ENCODE measurements at places on chromosomes 5 and 9. TPM values are rescaled to one million over a fixed set of nuclear protein-coding genes. Genes with fewer than 3 reads are reported as not detected.

- DNase-seq: no peak
These were observed 35.7 kb upstream of the UGT3A1 start for GRCh38 chr5:36026706-36027465.

Gene CARD9
- total RNA-seq: 4.3 TPM

GRCh38 chr5:172688349-172689217 is 47.5 kb downstream of the NEURL1B start:
- DNase-seq: no peak

GRCh38 chr5:51043745-51044144 is 339.5 kb upstream of the ISL1 start:
- no peak for DNase-seq

DNA sequence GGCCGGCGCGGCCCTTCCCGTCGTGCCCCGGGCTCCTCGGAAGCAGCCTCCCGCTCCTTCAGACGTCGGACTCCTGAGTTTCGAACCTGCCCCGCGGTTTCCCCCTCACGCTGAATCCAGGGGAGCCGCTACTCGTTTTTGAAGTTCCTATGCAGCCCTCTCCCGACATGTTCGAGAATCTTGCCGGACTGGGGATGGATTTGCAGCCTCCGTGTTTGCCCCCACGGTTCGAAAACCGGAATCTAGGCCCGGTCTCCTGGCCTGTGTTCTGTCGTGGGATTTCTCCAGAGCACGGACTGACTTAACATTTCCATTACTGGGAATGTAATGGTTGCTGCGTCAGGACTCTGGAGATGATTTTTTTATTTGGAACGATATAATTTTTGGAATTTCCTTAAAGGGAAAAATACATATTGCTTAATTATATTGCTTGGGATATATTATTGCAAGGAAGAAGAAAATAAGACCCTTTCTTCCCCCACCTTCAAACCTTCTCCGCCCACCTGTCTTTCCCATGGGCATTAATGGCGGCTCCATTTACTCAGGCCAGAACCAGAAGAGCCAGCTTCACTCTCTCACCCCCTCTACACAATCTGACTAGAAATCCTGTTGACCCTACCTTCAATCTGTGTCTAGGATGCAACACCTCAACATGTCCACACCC is 8.5 kb upstream of the MGAT1 start:
- DNase-seq: no peak

DNA sequence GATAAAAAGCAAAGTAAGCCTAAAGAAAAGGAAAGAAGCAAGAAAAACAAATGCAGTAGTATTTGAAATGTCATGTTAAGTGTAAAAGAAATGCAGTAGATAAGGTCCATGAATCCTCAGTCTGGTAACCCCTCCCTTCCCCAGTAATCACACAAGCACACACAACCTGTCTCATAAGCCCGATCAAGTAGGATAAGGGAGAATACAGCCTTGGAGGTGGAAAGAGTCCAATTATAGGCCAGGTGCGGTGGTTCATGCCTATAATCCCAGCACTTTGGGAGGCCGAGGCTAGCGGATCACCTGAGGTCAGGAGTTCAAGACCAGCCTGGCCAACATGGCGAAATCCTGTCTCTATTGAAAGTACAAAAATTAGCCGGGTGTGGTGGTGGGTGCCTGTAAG is 117.9 kb downstream of the GADD45G start:
- DNase-seq: no peak

DNA sequence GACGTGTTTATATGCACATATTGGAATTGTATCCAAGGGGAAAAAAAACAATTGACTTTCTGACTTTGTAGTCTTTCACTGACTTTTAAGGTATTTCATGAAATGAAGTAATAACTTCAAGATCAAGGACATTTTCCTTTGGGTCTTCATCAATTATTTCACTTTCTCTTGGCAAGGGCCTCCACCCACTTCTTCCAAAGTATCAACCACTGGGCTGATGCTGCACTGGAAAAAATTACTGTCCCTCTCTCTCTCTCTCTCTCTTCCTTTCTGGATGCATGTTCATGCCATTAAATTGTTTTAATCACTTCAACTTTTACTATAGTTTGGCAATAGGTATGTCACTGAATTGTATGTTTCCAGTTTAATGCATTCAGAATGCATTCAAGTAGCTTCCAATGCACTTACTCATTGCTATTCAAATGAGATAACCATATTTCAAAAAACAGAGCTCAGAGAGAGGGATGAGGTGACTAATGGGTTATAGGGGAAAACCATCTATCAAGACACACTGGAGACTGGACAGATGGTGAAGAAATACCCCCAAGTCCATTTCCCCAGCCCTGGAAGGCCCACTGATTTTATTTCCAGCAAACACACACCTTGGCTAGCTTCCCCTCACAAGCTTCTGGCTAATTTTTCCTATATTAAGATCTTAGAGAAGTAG is 585.3 kb downstream of the EBF1 start:
- no peak for DNase-seq

DNA sequence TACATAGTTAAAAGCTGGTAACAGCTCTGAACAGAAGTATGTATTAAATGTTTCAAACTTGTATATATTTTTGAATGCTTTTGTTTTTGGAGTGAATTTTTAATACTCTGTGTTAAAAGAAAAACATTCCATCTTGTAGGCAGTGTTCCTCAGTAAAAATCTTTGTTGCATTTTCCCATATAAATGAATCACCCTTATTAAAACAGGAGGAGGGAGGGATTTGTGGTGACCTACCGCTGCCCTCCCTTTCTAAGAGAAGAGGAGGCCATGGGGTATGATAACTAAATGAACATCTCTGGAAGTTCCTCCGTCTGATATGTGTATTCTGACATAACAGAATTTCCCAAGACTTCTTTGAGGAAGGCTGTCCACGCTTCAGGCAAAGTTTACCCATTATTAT is 53.4 kb downstream of the INIP start:
- no peak for DNase-seq

Gene SELENOP
- 185 TPM for total RNA-seq

Gene SPINK4
- not detected for total RNA-seq

- no peak for DNase-seq
These were observed 43.4 kb upstream of the KIAA1958 start for GRCh38 chr9:112443200-112443599.

DNA sequence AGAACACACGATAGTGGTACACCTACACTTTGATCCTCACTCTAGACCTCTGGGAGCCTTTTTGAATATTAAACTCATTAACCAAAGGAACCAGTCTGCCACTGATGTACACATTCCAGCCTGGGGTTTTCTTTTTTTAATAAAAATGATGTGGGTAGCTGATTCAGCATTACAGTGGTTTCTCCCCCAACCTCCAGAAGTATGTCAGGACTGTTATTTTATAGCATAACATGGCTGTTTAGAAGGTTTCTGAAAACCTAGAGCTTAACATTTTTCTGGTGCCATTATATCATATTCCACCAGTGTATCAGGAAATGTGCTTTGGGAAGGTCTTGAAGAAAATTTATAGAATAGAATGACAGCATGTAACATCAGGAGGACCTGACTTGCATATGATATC is 540.9 kb upstream of the WWC1 start:
- no peak for DNase-seq

GRCh38 chr5:81606150-81606549 is 144.7 kb downstream of the SSBP2 start:
- no peak for DNase-seq

DNA sequence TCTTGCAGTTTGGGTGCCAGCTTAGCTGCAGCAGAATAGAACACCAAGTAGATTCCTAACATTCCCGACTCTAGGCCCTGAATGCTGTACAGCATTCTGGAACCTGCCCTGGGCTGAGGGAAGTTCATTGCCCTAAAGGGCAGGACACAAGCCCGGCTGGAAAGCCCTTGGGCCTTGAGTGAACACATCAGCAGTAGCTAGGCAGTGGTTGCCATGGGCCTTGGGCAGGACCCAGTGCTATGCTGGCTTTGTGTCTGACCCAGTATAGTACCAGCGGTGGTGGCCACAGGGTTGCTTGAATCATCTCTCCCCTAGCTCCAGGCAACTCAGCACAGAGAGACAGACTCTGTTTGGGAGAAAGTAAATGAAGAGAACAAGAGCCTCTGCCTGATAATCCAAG is 137.8 kb downstream of the AGTPBP1 start:
- no peak for DNase-seq

DNA sequence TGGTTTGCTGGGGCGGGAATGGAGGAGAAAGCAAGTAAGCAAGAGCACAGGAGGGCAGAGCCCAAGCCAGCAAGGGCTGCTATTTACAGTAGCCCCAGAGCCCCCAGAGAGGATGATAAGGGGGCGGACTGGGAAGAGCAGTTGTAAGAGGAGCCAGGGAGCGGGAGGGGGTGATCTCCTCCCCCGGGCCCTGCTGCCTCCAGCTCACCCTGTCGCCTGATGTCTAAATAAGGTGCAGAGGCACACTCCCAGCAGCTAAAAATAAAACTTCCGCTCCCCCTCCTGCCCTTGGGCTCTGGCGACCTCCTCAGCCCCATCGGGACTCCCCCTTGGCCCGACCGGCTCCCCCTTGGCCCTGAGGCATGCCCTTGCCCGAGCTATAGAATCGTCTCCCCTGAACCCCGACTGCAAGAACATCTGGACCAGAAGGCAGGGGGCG is 14.4 kb upstream of the CCDC69 start:
- DNase-seq: peak; percentile 72

DNA sequence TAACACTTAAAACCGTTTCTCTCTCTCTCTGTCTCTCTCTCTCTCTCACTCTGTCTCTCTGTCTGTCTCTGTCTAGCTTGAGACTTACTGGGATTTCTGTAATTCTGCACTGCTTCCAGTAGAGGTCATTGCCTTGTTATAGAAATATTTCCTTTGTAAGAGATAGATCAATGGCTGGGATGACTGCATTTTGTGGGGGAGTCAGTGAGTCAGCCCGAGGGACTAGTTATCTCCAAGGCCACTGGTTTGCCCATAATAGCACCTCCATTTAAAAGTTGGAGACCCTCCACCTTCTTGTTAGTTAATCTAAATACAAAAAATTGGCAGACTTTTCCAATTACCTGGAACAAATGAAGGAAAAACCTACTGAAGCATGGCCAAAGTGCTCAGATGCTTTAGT is 547.2 kb downstream of the LRRC70 start:
- peak; percentile 7 for DNase-seq

DNA sequence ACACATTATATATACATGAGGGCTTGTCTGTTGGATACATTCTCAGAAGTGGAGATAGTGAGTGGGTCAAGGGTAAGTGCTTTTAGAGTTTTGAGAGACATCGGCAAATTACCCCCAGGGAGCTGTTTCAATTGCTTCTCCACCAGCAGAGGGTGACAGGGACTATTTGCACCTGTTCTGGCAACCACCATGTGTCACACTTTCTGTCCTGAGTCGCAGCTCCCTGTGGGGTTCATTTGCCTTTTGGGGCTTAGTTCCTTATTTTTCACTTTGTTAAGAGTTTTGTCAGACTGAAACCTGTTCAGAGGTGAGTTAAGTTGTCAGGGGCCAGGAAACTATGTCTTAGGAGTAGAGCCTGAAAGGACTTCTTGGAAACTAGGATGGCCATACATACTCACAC is 20.1 kb upstream of the SLC36A1 start:
- DNase-seq: no peak

DNA sequence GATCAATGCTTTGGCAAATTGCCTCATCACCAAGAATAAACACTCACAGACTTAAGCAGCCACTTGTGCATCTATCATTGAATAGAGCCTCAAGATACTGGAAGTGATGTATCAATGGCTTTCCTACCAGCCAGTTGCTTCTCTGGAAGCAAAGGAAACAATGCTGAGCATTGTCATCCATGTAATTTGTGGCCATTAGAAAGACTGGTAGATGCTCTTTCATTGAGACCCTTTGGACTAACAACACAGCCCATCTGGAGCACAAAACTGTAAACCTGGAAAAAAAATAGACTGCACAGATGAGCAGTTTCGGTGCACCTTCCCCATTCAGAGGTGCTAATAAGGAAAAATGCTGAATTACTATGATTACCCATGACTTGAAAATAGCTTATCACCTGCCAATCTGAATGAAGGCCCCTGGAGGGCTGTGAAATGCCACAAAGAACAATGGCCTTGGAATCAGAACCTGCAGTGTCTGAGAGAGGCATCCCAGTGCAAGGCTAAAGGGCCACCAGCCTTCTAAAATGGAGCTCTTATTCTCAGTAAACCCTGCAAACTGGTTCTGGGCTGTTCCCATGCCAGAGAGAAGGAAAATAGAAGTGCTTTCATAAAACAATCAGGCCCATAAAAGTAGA is 127.5 kb downstream of the RFK start:
- no peak for DNase-seq

DNA sequence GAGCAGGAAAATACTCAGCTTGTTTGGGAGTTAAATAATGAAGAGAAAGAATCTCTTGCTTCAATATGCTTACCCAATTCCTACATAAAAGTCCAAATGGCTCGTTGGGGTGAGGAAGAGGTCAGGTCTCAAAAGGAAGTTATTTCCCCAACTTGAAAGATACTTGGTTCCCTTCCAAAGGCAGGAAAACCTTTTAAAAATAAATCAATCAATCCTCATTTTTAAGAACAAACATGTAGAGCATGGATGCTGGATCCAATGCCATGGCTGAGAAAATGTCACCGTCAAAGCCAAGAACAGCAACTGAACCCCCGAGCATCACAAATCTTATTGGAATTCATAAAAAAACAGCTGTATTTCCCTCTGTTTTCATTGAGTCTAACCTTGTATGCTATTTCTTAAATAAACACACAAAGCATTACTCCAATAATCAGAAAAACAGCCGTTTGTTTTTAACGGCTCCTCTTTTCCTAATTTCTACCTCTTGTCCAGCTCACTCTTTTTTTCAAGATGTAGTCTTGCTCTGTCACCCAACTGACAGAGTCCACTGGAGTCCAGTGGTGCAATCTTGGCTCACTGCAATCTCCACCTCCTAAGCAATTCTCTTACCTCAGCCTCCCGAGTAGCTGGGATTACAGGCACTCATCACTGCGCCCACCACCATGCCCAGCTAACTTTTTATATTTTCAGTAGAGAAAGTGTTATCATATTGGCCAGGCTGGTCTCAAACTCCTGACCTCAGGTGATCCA is 140.7 kb downstream of the GNA14 start:
- peak; percentile 71 for DNase-seq

GRCh38 chr9:115208501-115208900 is 90.5 kb upstream of the TNC start:
- no peak for DNase-seq

- peak; percentile 82 for DNase-seq
These were observed 27.9 kb upstream of the MGAT1 start for GRCh38 chr5:180830253-180831138.

GRCh38 chr5:143093452-143094086 is 309.9 kb downstream of the NR3C1 start:
- no peak for DNase-seq

DNA sequence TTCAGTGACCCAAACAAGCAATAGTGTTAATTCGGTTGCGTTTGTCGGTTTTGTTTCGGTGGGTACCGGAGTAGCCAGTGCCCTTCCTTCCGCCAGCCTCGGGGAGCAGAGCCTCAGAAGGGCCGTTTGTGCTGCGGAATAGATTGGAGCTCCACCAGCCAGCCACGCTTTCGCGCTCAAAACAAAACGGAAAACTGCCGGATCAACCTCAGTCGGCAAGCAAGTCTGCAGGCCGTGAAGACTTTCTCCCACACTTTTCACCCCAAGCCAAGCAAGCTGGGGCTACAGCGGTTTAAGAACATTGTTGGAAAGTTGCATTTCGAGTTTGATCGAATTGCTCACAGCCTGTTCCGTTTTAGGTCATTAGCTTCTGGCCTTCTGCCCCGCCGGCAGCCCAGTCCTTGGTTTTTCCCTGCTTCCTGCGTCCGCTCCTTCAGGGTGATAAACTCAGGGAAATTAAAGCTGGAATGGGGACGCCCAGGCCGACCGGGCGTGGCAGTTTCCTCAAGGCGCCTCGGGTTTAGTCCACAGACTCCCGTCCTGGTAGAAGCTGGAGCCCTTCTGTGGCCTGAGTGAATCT is 803 bp upstream of the CCNO start:
- peak; percentile 51 for DNase-seq

GRCh38 chr5:138724470-138725146 is 28.6 kb upstream of the CTNNA1 start:
- DNase-seq: peak; percentile 36

Data from tongue (tissue), 3 donors.